ENCODE measurements at places on chromosomes 7 and 10.

DNA sequence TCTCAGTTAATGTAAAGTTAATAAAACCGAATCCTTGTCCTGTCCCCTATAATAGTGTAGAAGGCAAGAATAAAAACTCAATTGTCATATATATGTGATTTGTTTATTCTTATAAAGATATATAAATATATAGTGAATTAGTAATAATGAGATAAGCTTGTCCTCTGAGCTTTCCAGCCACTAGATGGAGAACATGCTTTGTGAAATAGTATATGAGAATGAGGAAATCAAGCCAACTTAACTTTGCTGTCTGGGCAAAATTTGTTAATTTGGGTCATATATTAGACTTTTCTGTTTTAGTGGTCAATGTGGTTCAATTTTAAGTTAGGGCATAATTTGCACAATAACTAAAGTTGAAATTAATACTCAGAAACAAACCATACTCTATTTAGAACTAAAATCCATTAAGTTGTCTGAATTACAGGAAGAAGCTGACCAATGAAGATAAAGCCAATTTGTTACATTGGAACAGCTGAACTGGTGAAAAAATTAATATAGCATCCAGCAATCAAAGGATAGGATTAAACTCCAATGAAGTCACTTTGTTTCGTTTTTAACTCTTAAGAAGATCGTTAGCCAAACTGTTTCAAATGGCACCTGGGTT, 595.0 kb downstream of the ARL4A start:
- DNase-seq, result peak; percentile 9

DNA sequence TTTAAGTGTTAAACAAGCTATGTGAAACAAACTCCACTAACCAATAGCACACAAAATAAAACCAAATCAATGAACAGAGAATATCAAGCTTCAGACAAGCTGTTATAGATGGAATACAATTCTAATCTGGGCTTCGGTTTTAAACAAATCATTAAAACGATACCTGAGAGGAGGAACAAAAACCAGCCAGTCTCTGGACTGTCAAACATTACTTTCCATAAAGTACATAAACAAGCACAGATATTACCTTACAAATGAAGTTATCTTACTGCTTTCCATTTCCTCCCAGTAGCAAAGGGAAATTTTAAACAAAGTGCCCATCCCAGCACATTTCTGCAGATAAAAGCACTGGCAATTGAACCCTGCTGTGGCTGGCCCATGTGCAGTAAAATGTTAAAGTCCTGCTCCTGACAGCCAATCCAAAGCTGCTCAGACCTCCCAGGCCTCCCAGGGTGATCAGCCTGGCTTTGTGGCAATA, 128.0 kb downstream of the NRCAM start:
- no peak for DNase-seq

- DNase-seq, result peak; percentile 100
Observed at GRCh38 chr7:45978010-45978681, 57.1 kb upstream of the IGFBP3 start.

GRCh38 chr7:70334871-70335270, 736.6 kb downstream of the AUTS2 start:
- DNase-seq, result no peak

DNA sequence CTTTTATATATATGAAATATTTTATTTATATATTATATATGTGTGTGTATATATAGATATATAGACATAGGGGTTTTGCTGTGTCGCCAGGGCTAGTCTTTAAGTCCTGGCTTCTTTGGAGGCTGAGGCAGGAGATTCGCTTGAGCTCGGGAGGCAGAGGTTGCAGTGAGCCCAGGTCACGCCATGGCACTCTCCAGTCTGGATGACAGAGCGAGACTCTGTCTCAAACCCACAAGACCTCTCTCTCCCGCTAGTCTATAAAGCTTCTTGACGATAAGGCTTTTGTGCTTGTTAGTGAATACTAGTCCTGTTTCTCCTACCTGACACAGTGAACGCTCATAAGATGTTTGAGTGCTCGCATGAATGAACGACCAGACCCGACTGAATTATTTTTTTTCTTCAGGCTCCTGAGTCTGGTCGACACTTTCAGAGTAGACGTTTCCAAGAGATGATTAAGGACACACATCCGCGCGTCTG, 577 bp upstream of the DDX21 start:
- DNase-seq, result no peak

DNA sequence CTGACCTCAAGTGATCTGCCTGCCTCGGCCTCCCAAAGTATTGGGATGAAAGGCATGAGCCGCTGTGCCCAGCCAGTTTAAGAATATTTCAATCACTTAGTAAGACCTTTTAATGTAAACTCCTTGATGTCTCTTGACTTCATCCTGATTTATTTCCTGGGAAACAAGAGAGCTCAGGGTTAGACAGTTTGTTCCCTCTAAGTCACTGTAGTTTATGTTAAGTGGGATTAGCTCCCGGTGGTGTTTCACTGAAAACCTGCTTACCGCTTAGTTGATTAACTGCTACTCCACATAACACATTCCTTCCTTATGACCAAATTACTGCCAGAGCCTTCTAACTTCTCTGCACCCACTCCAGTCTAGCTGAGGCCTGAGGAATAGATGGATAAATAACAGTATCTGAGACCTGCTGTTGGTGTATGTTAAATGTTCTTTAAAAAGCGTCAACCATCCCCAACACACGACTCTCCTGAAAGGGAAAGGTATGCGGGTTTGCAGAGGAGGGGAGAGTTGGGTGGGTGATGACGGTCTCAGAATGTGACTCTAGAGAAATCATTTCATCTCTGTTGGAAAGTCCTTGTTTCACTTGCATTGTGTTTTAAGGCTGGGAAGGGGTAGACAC, 48.7 kb downstream of the CREB3L2 start:
- peak; percentile 82 for DNase-seq

- peak; percentile 17 for DNase-seq
Observed at GRCh38 chr7:98334081-98334480, 52.6 kb downstream of the BRI3 start.

- DNase-seq, result peak; percentile 50
Observed at GRCh38 chr10:14779001-14779651, 4.4 kb upstream of the FAM107B start.

DNA sequence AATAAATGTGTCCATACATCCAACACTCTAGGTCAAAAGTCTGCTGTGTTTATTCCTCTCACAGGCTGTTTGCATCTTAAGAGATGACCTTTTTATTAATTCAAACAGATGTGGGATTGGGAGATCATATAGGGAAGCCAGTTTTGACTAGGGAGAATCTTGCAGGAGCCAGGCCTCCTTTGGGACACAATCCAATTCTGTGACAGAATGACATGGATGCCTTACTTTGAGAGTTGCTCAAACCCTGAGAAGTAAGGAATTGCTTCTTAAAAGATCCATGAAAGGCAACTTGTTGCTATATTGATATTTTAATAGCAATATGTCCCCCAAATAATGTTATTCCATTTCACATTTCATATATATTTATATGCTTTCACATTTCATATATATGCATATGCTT, 53.5 kb upstream of the CACNB2 start:
- DNase-seq, result no peak

DNA sequence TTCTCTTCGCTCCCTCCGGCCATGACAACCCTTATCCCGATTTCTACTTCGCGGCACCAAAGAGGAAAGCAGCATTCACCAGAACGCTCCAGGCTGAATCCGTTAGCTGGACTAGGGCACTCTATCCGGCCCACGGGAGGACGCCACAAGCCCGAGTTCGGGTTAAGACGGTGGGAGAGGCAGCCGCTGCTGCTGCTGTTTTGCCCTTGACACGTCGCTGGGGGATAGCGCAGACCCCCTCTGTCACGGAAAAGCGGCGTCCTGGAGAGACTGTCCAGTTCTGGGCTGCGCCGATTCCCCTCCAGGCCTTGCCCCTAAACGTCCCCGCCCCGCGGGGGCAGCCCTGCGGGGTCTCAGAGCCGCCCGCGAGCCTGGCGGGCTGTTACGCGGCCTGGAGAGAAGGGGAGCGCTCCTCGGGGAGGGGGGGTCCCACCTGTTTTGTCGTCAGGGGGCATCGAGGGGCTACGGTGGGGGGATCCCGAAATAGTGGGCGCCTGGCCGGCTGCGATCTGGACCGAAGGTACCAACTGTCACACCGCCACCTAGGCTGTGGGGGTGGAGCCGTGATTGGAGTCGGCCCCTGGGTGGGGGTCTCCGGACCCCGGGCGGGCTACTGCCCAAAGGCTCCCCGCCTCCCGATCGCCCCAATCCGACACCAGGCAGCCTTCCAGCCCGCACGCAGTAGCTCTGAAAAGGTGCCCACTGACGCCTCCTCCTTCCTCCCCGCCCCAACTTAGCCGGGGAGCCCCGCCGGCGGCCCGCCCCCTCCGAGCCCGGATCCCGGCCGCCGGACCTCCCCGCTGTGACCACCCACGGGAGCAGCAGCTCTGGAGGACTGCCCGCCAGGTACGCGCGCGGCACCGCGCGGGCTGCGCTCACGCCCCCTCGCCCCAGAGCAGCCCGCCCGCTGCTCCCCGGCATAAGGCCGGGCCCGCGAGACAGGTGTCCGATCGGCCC, 772 bp downstream of the SGMS1 start:
- DNase-seq, result no peak

DNA sequence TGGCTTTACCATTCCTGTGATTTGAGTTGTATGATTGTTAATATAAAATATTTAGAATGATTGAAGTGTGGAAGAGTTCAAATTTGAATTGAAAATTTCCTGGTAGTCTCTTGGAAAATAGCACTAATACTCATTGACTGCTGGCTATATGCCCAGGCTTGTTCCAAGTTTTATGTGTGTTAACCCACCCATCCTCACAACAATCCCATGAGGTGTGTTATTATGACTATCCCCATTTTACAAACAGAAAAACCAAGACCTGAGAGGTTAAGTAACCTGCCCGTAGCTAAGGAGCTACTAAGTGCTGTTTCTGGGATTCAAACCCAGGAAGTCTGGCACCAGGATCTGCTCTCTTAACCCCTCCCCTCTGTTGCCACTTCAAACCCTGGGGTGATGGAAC, 213.9 kb downstream of the CREB5 start:
- DNase-seq, result no peak

- no peak for DNase-seq
Observed at GRCh38 chr10:5116621-5117020, 22.4 kb downstream of the AKR1C3 start.

DNA sequence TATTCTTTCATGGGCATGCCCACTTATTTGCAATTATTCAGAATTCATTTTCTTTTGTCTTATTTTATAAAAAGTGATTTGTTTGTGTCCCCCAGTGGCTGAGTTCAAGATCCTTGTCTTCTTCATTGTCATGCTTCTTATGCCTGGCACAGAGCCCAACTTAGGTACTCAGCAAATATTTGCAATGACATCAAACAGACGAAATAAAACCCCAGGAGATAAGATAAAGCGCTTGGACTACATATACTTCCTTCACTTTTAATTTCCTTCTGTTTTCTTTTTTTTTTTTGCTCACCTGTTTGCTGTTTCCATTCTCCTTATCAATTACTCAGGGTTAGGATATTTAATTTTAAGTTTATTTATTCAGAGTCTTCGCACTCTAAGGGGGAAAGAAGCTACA, 225.0 kb downstream of the SDHAF3 start:
- DNase-seq, result no peak

DNA sequence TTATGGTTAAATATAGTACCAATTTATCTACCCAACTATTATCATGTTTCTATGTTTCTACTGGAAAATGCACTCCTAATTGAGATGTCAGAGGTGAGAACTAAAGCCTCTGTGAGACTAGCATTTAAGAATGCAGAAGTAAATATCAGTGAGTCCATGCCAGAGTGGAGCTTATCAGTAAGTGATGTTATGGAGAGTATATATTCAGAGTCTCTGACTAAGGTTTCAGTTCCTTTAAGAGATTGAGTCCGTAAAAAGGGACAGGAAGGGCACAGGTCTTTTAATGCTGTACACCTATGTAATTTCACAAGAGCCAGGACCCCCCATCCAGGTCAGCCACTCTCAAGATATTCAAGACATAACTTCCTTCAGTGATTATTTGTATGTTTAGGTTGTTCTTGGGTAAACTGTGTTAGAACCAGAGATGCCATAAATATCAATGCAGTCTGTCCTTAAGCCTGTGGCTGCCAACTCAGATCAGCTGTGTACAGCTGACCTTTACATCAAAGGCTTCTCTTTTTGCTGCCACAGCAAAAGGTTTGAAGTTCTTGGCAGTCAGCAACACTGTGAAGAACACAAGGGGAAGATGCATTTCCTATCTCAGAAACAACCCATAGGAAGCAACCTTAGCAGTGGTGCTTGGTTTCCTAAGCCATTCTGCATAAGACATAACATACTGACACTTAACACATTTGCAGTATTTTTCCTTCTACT, 244.8 kb downstream of the BICC1 start:
- DNase-seq, result no peak

DNA sequence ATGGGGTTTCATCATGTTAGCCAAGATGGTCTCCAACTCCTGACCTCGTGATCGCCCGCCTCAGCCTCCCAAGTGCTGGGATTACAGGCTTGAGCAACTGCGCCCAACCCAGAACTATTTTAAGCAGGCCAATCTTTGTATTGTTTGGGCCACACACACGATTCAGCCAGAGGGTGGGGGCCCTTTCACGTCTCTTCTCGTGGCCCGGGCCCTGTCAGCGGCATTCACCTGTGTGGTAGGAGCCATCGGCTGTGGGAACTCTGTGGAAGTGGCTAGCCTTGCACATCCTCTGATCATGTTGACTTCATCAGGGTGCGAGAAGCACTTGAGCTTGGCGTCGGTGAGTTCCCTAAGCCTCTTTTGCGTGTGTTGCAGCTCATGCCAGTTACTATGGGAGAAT, 16.9 kb downstream of the SUN1 start:
- no peak for DNase-seq

- DNase-seq, result peak; percentile 26
Observed at GRCh38 chr10:30553626-30554439, 75.7 kb downstream of the LYZL2 start.

DNA sequence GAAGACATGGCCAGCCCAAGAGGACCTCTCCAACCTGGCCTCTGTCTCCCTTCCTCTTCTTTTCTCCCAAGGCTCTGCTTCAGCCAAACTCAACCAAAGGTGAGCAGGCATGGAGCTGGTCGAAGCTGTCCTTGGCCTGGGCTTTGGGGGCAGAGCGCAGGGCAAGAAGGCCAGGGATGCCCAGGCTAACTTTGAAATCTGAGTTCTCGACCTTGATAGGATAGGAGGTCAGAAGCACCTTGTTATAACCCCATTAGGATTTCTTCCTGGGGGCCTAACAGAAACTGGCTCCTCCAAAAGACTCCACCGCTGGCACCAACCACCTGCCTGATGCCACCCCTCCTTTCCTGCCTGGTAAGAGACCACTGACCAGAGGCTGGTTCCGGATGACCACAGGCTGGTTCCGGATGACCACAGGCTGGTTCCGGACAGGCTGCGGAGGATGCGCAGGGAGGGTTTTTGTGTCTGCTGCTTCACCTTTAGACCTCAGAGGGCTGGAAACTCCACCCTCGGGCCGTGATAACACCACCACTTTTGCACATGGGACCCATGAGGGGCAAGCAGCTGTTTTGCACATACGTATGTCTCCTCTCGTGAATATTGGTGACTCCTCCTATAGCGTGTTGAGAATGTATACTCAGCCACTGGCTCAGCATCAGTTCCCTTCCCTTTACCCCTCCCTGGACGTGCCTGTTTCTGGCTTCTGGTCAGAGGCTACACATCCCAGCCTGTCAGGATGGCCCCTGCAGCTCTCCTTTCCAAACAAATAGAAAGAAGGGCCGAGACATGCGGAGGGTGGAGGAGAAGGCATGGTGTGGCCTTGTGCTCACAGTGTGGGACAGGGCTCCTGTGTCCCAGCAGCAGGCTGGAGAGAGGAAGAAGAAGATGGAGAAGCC, 140.1 kb downstream of the DNAJB6 start:
- no peak for DNase-seq
